GM23338 (cell line): ENCODE measurements at places on chromosomes 5 and 9. TPM values are rescaled to one million over a fixed set of nuclear protein-coding genes. Genes with fewer than 3 reads are reported as not detected.
A peak's percentile ranks its signal among the peaks of the same experiment; 100 is the strongest.

PLCXD3 gene
- 0.03 TPM in 1 of 2 replicates, not detected in the other for total RNA-seq

DNA sequence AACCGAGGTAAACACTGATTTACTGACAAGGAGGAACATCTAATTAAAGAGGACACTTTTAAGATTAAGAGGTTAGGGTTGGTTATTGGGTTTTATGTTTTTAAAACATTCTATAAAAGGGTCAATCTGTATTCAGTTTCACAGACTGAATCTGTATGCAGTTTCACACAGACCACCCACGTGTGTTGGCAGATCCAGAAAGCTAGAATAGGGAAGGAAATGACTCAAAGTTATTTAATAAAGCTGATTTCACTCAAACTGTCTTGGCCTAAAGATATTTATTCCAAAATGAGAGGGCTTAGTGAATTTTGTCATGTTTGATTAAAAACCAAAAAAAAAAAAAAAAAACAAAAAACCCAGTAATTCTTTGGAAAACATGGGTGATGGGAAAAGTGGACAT is 140.2 kb downstream of the SLC24A2 start:
- H3K36me3 ChIP-seq, result no peaks in the 10 kb centered on the region
- no peaks in the 10 kb centered on the region for H3K27me3 ChIP-seq
- H3K4me1 ChIP-seq, result no peaks in the 10 kb centered on the region
- DNase-seq, result no peak
- H3K4me3 ChIP-seq, result no peak overlapping the region
- no peak overlapping the region for H3K27ac ChIP-seq

GRCh38 chr5:21792748-21793147 is 1060.4 kb downstream of the CDH12 start:
- no peak for DNase-seq
- H3K27ac ChIP-seq, result no peak overlapping the region
- H3K36me3 ChIP-seq, result no peaks in the 10 kb centered on the region
- H3K4me1 ChIP-seq, result no peaks in the 10 kb centered on the region

GRM6 gene
- not detected in 2 replicates for total RNA-seq

PDE6A gene
- total RNA-seq, result not detected in 2 replicates

MSX2 gene
- 0.17 and 0.62 TPM in 2 replicates for total RNA-seq

- no peak overlapping the region for H3K4me3 ChIP-seq
- no peaks in the 10 kb centered on the region for H3K4me1 ChIP-seq
- H3K27ac ChIP-seq, result no peak overlapping the region
These were observed 3.4 kb downstream of the MAMDC4 start for GRCh38 chr9:136855461-136856078.

CDH9 gene
- 0.31 TPM in 1 of 2 replicates, not detected in the other for total RNA-seq

CCL27 gene
- total RNA-seq, result not detected in 2 replicates

- H3K36me3 ChIP-seq, result no peaks in the 10 kb centered on the region
- DNase-seq, result peak; percentile 70
- 0 out of 2 replicates have a peak, but pooled peaks cover 3% of the 10 kb centered on the region for H3K4me1 ChIP-seq
- no peaks in the 10 kb centered on the region for H3K27me3 ChIP-seq
These were observed 248.7 kb downstream of the TAF11L14 start for GRCh38 chr5:17882760-17883488.

GRCh38 chr9:18721267-18721994 is 247.5 kb downstream of the ADAMTSL1 start:
- DNase-seq, result no peak
- H3K27me3 ChIP-seq, result no peaks in the 10 kb centered on the region

DNA sequence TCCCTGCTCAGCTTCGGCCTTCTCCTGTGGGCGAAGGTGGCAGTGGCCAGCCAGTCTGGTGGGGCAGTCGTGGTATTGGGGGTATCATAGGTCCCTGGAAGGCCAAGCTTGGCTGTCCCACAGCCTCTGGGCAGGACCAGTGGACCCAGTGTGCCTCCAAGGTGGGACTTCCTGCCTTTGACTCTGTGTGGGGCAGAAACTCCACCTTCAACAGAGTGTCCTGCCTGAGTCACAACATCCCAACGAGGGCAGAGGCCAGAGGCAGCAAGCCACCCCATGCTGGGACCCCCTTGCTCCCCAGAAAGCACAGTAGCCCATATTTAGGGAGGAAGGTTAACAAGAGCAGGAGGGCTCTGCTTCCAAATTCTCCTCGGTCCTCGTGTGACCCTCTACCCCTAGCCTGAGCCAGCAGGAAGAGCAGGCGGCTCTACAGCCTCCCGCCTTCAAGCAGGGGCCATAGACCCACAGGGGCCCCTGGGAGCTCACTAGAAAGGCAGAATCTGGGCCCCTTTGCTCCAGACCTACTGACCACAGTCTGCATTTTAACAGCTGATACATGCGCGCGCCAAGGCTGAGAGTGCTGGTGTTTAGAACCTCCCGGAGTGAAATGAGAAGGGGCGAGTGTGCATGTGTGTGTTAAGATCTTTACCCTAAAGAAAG is 51.6 kb upstream of the FUBP3 start:
- no peak overlapping the region for H3K27ac ChIP-seq
- no peak overlapping the region for H3K4me3 ChIP-seq
- DNase-seq, result no peak
- H3K27me3 ChIP-seq, result no peaks in the 10 kb centered on the region
- H3K4me1 ChIP-seq, result peaks cover 14% of the 10 kb centered on the region
- H3K36me3 ChIP-seq, result no peaks in the 10 kb centered on the region

GRCh38 chr5:14495301-14495700 is 86.3 kb upstream of the OTULINL start:
- H3K4me3 ChIP-seq, result no peak overlapping the region
- DNase-seq, result no peak
- no peaks in the 10 kb centered on the region for H3K27me3 ChIP-seq
- no peaks in the 10 kb centered on the region for H3K4me1 ChIP-seq
- H3K36me3 ChIP-seq, result peaks cover 8% of the 10 kb centered on the region; the same call in 1 of the 2 replicates

SOWAHA gene
- total RNA-seq, result 0.52 and 0.93 TPM in 2 replicates

WDR41 gene
- 40.4 and 58.1 TPM in 2 replicates for total RNA-seq

- DNase-seq, result no peak
- H3K27me3 ChIP-seq, result no peaks in the 10 kb centered on the region
- no peak overlapping the region for H3K4me3 ChIP-seq
These were observed 81.1 kb upstream of the GNA14 start for GRCh38 chr9:77729177-77729576.

GRCh38 chr5:135326296-135327254 is 72.5 kb downstream of the MACROH2A1 start:
- H3K27me3 ChIP-seq, result no peaks in the 10 kb centered on the region
- no peaks in the 10 kb centered on the region for H3K36me3 ChIP-seq
- peak; percentile 63 for DNase-seq
- no peaks in the 10 kb centered on the region for H3K4me1 ChIP-seq
- H3K4me3 ChIP-seq, result no peak overlapping the region
- H3K27ac ChIP-seq, result no peak overlapping the region

GRCh38 chr5:26553079-26553478 is 485.3 kb downstream of the CDH9 start:
- no peaks in the 10 kb centered on the region for H3K36me3 ChIP-seq
- no peak overlapping the region for H3K4me3 ChIP-seq
- no peak overlapping the region for H3K27ac ChIP-seq
- no peaks in the 10 kb centered on the region for H3K4me1 ChIP-seq
- no peaks in the 10 kb centered on the region for H3K27me3 ChIP-seq
- no peak for DNase-seq

GRCh38 chr5:40410231-40410861 is 269.4 kb upstream of the PTGER4 start:
- H3K4me3 ChIP-seq, result no peak overlapping the region
- no peaks in the 10 kb centered on the region for H3K4me1 ChIP-seq

PRSS3 gene
- 2.5 and 4.2 TPM in 2 replicates for total RNA-seq
